Hypothalamus (tissue), 51 donors: ENCODE measurements at places on chromosomes 1 and 21.

DNA sequence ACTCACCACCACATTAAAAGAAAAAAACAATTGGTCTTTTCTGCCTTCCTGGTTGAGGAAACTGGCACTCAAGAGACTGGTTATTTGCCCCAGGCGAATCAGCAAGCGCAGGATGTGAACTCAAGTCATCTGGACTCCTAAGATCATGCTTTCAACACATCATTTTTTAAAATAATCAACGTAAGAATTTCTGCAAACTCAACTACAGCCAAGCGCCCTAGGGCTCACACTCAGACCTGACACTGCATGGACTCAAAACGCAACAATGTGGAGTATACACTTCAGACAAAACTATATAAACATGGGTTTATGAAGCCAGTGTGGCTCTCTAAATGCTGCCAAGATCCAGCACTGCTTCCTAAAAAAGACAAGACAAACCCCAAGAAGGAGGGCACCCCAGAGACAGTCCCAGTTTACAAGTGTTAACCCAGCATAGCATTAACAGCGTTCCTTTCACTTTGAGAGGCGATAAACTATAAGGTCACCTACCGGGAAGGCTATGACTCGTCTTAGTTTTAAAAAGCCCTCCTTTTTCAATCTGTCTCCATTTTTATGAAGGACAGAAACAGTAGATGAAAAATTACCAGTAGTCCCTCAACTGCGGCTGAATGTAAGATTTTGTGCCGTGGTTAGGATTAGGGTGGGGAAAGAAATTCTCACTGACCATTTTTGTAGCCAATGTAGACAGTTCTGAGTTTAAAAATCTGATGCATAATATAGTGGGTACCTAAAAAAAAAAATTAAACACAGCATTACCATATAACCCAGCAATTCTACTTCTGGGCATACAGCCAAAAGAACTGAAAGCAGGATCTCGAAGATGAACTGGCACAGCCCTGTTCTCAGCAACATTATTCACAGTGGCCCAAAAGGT is 54.8 kb downstream of the SIPA1L2 start:
- no peak for DNase-seq

DNA sequence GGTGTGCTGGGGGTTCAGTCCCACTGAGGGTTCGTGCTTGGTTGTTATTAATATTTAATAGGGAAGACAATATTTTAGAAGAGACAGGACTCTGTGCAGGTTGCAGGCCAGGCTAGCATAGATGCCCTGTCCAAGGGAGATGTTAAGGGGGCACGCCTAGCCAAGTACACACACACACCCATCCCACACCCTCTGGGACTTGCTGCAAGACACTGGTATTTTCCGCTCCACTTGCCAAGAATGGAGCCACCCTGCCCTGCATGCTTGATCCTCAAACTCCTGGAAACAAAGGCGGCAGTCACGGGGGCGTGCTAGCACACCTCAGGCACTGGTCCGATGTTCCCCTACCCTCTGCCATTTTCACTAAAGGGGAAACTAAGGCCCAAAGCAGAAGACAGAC is 99.1 kb downstream of the MRPL37 start:
- no peak for DNase-seq

GRCh38 chr1:107061886-107062285 is 5.4 kb downstream of the PRMT6 start:
- no peak for DNase-seq

GRCh38 chr1:15196807-15197530 is 43.4 kb downstream of the TMEM51 start:
- DNase-seq = no peak

GRCh38 chr1:37794372-37795339 is 1.0 kb downstream of the MANEAL start:
- no peak for DNase-seq

DNA sequence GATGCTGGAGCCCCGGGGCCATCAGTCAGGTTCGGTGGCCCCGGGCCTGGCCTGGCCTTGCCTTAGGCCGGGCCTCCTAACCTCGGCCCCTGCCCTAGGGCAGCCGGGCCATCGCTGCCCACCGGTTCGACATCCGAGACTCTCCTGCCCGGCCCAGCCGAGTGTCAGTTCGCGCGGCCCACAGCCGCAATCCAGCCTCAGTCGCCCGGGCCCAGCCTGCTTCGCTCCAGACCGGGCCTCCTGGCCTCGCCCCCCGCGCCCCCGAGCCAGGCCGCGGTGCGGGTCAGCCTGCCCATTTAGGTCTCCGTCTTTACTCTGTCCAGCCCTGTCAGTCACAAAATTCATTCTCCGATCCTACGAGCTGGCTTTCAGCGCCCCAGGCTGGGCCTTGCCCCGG is 777 bp downstream of the LRRC41 start:
- no peak for DNase-seq

- no peak for DNase-seq
Observed at GRCh38 chr1:94769551-94769950, 50.6 kb upstream of the SLC44A3 start.

DNA sequence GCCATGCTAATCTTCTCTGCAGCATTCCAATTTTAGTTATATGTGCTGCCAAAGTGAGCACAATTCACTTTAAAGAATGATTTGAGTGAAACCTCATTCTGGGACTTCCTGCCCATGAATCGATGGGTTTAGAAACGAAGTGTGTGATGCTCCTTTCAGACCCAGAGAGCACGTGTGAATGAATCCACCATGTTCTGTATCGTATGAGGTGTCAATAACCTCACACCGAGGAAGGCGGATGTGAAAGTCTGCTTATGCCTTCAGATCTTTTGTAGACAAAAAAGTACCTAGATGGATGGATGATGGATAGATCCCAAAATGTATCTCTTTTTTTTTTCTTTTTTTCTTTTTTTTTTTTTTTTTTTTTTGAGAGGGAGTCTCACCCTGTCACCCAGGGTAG is 13.8 kb downstream of the UBASH3A start:
- no peak for DNase-seq

GRCh38 chr1:21898326-21899200 is 38.5 kb downstream of the HSPG2 start:
- no peak for DNase-seq

- peak; percentile 78 for DNase-seq
Observed at GRCh38 chr1:156725683-156726280, 2.5 kb upstream of the METTL25B start.

DNA sequence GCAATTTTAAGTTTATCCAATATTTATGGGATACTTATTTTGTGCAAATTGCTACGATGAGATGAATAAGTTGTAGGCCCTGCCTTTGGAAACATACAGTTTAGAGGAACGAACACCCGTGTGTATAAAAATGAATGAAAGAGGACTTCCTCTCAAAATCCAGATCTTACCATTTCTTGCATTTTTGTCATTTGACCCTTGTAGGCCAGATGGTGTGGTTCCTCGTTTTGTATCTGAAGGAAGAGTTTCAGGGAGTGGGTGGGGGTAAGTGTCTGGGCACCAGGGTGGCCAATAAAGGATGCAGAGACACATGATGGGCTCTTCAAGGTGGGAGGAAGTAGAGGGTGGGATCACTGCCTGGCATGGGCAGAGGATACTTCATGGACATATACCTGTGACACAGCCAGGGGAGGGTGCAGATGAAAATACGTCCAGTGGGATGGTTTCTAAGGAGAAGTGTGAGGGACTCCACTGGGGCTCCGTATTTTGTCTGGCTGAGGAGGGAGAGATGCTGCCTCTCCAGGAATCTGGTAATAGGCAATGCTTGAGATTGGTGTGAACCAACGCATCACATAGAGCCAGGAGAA is 14.4 kb downstream of the MAPKAPK2 start:
- no peak for DNase-seq

- no peak for DNase-seq
Observed at GRCh38 chr1:151993084-151993733, 450 bp downstream of the S100A10 start.

DNA sequence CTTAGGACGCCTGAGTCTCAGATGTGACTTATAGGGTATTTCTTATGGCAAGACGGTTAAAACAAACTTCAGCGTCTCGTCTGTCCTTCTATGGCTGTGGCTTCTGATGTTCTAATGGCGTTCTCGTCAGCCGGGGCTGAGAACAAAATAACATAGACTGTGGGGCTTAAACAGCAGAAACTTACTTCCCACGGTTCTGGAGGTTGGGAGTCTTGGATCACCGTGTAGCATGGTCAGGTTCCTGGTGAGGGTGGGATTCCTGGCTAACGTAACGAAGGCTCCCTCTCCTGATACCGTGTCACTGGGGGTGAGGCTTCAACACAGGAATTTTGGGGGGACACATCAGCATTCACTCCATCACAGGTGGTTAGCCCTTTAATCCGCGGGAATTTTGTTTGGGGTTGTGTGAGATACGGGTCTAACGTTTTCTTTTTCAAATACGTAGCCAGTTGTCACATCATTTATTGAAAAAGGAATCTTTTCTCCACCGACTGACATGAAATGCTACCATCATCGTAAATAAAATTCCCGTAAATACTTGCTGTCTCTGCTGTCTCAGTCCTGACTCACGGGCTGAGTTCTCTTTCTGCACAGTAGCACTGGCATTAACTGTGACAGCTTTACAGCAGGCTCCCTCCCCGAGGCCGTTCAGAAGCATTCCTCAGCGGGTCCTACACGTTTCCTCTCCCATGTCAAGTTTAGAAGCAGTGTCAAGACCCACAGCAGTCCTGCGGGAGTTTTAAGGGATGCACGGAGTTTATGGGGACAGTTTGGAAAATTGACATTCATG is 8.1 kb upstream of the POFUT2 start:
- no peak for DNase-seq

DNA sequence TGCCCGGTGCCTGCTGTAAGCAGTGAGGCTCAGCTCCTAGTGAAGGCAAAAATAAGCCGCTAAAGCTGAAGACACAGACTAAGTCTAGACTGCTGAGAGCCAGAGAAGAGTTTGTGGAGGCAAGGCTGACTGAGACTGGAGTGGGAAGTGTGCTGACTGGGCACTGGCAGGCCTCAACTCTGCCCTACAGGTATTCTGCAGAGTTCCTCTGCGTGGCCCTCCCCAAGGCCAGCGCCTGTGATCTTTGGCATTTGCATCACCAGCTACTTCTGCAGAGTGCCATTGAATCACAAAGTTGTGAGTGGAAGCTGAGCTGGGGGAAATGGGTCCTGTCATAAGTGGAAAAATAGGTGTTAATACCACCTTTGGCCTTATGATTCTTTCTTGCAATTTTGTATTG is 905.7 kb downstream of the PLA2G4A start:
- DNase-seq = no peak

GRCh38 chr1:203186091-203186445 is 436 bp downstream of the CHI3L1 start:
- no peak for DNase-seq

- no peak for DNase-seq
Observed at GRCh38 chr1:161216945-161217712, 2.0 kb downstream of the FCER1G start.

- no peak for DNase-seq
Observed at GRCh38 chr1:924656-925560, 1.2 kb downstream of the SAMD11 start.

GRCh38 chr1:43616383-43616782 is 33.6 kb upstream of the KDM4A start:
- no peak for DNase-seq

DNA sequence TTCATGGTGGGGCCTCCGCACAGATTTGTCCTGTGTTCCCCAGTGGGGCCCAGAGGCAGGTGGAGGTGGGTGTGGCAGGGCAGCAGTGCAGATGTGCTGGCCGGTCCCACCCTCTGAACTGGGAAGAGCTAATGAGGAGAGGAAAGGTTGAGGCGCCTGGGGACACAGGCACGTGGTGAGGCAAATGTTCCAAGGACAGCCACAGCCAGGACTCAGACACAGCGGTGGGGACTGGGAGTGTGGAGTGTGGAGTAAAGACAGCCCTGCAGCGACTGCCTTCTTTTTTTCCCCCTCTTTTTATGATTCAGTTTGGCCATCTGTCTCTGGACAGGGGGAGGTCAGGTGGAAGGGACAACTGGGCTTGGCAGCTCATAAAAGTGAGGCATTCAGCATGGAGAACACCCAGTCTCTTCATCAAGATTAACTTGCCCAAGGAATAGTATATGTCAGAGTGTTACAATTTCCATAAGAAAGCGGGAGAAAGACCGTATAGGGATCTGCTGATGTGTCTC is 104.2 kb upstream of the GCLM start:
- DNase-seq = no peak
